NCI-H460 (cell line): ENCODE measurements at places on chromosomes 16 and 17.

DNA sequence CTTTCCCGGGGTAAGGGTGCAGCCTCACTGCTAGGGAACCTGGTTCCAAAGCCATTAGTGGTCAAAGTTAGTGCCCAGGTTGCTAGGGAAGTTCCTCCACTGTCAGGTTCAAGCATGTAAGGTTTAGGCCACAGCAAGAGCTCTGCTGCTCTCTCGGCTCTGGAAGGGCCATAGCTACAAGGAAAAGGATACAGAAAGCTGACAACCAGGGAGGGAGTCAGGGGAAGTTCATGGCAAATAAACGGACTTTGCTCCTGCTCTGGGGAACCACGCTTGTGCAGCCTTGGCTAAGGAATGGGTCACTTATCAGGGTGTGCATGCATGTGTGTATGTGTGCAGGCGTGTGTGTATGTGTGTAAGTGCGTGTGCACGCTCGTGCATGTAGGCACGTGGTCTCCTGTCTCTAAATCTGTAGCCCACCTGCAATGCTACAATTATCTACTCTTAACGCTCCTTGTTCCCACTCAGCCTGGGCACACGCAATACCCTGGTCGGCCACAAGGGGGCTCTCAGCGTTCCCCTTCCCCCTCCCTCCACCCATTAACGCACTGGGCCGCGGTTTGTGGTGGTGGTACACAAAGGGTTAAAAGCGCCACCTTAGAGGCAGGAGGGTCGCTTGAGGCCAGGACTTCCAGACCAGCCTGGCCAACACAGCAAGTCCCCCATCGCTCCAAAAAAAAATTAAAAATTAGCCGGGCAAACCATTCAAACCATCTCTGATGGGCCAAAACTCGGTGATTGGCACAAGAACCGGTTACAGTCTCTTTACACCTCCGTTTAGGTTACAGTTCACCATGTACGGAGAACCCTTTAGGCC lies 48.4 kb upstream of the KDM8 start:
- DNase-seq, result peak; percentile 31

DNA sequence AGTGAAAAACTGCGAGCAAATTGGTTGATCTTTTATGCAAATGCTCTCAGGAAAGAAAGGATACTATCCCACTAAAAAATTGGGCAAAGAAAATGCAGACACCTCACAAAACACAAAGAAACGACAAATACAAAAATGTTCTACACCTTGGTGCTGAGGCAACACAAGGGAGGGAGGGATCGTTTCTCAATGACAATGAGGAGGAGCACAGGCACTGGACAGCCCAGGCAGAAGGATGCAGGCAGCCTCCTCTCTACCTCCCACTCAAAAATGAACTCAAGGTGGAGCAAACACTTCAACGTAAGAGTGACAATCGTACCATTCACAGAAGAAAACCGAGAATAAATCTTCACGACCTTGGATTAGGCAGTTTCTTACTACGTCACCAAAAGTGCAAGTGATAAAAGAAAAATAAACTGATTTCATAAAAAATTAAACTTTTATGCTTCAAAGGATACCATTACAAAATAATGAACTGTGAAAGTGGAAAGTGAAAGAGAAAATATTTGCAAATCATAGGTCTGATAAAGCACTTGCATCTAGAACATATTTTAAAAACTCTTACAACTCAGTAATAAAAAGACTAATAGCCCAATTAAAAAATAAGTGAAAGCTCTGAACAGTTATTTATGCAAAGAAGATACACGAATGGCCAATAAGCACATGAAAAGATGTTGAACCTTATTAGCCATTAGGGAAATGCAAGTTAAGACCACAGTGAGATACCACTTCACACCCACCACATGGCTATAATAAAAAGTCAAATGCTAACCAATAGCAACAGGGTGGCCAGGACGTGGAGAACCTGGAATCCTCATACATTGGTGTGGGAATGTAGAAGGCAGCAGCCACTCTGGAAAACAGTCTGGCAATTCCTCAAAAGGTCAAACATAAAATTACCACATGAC lies 80.8 kb upstream of the TRAP1 start:
- DNase-seq, result no peak

GRCh38 chr16:35906440-35906839 lies 2447.0 kb downstream of the TP53TG3F start:
- DNase-seq, result no peak

GRCh38 chr17:44844390-44844830 lies 3.3 kb upstream of the HIGD1B start:
- no peak for DNase-seq

DNA sequence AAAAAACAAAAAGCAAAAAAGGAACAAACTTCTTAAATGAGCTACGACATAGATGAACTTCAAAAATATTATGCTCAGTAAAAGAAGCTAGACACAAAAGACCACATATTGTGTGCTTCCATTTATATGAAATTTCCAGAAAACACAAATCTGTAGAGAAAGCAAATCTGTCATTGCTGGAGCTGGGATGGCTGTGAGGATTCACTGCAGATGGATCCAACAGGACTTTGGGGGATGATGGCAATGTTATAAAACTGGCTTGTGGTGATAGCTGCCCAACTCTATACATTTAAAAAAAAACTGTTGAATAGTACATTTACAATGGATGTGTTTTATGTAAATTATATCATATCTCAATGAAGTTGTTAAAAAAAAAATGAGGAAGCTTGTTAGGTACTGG lies 52.6 kb upstream of the MAP3K14 start:
- DNase-seq, result no peak

- DNase-seq, result no peak
Measured at GRCh38 chr17:73591296-73592078, 52.8 kb downstream of the SDK2 start.

DNA sequence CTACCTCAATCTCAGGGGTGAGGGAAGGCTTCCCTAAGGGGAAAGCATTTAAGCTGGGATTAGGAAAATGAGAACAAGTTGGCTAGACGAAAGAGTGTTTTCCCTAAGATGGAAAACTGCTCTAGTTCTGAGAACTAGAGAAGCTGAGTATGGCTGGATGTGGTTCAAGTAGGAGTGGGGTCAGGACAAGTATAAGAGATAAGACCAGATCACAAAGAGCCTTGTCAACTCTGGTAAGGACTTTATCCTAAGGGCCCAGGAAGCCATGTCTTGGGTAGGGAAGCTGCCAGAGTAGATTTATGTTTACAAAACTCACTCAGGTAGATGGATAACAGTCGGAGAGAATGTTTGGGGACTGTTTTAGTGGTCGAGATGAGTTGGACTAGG lies 1.7 kb downstream of the ANKS4B start:
- DNase-seq, result no peak

- no peak for DNase-seq
Measured at GRCh38 chr17:35448899-35449227, 297 bp upstream of the SLFN13 start.

DNA sequence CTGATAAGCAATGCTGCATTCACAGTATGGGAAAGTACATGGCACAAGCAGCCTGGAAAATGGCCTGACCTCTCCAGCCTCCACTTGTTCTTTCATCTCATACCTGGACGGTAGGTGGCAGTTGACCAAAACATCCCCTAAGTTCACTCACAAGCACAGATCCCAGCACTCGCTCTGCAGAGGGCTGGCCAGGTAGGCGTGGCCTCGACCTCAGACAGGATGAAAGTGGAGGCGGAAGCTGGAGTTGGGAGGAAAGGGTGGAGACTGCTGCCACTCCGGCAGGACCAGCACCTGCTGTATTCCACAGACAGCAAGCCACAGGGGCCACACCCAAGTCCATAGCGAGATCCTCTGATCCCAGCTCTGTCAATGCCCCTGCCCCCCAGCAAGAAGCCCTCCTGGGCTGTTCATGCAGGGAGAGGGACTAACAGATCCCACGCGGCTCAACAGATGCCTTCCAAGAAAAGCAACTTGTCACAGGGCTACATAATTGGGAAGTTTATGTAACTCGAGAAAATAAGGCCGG lies 31.3 kb downstream of the ZCCHC14 start:
- DNase-seq, result peak; percentile 69

DNA sequence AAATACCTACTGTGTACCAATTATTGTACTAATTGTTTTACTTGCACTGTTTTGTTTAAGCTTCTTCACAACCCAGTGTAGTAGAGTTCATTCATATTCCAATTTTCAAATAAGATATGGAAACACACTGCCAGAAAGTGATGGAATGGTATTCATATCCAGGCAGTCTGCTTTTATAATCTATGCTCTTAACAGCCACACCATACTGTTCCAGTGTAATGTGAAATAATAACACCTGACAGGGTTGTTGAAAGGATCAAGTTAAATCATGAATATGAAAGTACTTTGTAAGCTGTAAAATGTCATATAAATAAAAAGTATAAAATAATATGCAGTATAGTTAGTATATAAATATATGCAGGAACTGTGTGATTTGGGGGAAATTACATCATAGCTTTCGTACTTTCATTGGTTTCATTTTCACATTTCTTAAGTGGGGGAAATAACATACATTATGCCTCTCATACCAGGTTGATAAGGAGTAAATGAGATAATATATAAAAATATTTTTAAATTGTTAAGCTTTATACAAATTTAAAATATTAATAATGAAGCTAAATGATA lies 230.8 kb downstream of the TANC2 start:
- no peak for DNase-seq

DNA sequence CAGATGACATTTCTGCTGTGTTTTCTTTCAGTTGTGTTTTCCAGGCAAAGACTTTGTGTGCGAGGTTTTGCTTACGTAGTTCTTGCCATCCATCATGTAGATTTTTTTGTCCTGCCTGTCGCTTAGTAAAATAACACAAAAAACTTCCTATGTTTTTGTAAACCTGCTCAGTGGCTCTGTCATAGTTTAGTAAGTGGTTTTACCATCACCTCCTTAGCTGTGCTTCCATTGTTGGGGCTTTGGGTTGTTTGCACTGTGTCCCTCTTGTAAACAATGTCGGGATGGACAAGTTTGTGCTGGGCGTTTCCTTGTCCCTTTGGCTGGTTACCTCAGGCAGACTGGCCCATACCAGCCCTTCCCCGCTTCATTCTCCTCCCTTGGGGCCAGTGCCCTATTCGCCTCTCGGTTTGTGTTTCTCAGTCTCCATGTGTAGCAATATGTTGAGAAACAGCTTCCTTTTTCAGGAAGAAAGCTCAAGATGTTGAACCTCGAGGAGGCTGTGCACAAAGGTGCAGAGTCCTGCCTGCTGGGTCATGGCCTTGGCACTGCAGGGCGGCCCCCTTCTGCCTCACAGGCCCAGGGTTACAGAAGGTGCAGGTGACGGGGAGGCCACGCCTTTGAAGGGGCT lies 74.6 kb downstream of the KSR1 start:
- peak; percentile 65 for DNase-seq

GRCh38 chr17:5770441-5771270 lies 186.3 kb upstream of the NLRP1 start:
- DNase-seq, result no peak

- DNase-seq, result no peak
Measured at GRCh38 chr16:89912627-89913026, 6.0 kb upstream of the MC1R start.

DNA sequence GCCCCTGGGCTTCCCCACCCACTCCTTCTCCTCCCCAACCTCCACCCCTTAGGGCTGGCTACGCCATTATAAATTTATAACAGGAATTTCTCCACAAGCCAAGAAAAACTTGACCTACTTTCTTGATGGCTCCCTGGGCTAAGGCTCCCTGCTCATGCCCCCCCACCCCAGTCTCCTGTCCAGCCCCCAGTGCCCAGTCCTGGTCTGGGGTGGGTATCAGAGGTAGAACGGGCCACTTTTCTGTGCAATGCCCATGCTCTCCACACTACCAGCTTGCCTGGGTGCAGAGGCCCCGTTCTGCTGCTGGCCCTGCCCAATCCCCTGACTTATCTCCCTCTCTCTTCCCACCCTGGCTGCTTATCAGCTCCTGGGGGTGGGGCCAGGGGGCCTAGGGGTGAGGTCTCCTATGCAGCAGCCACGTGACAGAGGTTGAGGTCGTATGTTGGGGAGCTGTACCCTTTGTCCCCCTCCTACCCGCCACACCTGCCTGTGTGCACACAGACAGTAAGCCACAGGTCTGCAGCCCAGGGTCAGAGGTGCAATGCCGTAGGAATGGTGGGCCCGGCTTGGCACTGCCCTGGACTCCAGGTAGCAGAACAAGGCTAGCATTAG lies 10.1 kb downstream of the THRA start:
- no peak for DNase-seq

- no peak for DNase-seq
Measured at GRCh38 chr17:3555189-3555796, 2.3 kb downstream of the TRPV3 start.

- DNase-seq, result no peak
Measured at GRCh38 chr17:79934653-79934970, 95.4 kb upstream of the CBX4 start.

DNA sequence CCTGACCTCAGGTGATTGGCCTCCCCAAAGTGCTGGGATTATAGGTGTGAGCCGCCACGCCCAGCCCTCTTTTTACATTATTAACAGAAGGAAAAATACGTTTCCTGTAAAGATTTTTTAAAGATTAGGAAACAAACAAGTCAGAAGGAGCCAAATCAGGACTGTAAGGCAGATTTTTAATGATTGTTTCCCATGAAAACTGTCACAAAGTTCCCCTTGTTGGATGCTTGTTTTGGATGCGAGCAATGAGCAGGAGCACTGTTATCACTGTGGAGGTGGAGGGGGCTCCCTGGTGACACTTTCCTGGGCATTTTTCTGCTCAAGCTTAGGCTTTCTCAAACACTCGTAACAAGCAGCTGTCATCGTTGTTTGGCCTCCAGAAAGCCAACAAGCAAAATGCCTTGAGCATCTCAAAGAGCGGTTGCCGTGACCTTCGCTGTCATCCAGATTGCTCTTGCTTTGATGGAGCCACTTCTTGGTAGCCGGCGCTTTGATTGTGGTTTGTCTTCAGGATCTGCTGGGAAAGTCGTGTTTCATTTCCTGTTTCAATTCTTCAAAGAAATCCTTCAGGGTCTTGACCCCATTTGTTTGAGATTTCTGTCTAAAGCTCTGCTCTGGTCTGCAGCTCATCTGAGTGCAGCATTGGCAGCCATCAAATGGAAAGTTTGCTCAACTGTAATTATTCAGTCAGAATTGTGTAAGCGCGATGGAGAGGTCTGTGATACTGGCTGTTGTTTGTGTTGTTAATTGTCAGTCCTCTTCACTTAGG lies 128.7 kb downstream of the RPTOR start:
- no peak for DNase-seq

DNA sequence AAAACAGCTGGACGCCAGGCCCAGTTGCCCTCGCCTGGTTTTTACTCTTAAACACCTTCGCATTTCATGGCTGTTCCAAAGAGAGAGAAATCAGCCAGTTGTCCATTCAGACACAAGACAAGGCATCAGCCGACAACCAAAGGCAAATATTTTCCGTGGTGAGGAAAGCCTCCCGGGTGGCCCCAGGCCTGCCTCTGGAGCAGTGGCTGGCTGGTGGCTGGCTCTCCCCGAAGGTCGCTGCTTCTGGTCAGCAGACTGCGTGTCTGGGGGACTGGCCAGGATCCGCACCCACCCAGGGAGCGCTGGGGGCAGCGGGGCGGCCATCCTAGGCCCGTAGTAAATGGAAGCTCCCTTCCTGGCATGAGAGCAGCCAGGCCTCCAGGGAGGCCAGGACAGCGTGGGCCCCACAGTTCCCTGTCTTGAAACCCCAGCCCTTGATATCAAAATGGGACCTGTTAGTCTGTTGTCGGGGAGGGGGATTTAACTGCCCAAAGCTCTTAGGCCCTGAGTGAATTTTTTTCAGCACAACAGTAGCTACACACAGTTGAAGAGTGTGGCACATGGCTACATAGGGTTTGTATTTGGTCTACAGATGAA lies 57.7 kb downstream of the SREBF1 start:
- DNase-seq, result no peak
